Activated T-cell treated with anti-CD3 and anti-CD28 coated beads, Interleukin-2, amount 50 U/mL, for 4 hours (primary cell): ENCODE measurements at places on chromosomes 3 and 15. TPM values are rescaled to one million over a fixed set of nuclear protein-coding genes. Genes with fewer than 3 reads are reported as not detected.

DNA sequence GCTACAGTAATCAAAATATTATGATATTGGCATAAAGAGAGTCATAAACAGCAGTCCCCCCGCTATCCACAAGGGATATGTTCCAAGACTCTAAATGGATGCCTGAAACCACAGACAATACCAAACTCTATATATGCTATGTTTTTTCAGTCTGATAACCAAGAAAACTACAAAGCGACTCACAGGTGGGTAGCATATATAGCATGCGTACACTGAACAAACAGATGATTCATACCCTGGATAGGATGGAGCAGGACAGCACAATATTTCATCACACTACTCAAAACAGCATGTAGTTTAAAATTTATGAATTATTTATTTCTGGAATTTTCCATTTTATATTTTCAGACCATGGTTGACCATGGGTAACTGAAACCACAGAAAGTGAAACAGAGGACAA is 87.0 kb upstream of the PPP2R3A start:
- DNase-seq, result no peak

GRCh38 chr3:187743195-187744141 is 1.8 kb downstream of the BCL6 start:
- DNase-seq, result peak; percentile 53

DNA sequence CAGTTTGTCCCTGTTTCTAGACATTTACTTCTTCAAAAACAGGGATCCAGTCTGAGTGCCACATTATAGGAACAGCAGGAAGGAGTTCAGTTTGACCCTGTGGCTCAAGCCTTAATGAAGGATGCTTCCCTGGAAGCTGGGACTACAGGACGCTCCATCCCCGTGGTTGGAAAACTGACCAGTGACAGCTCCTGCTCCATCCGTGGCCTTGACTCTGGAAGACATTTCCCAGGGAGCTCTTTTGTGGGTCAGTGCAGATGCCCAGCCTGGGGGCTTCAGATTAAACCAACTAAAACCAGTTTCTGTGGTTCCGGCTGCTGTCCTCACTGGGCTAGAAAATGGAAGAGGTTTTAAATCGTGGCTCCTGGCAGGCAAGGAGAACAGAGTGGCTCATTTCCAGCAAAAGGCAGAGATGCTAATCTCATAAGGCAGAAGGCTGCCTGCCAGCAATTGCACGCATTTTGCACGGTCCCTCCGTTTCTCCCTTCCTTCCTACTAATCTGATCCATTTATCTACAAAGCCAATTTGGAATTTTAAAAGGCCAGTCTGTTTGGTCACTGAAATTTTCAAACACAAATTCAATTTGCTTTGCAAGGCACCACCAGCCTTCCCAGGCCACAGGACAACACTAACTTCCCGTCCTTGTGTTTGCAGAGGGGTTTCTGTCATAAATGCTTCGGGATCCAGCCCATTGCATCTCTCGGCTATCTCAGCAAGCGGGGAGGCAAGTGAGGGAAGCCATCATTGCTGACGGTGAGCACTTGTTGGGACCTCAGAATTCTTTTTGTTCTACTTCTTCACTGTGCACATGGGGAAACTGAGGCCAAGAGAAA is 6.2 kb upstream of the SSUH2 start:
- no peak for DNase-seq

- no peak for DNase-seq
Measured at GRCh38 chr3:54596087-54596486, 331.8 kb downstream of the LRTM1 start.

- DNase-seq, result no peak
Measured at GRCh38 chr15:52361975-52362494, 66.4 kb upstream of the MYO5C start.

DNA sequence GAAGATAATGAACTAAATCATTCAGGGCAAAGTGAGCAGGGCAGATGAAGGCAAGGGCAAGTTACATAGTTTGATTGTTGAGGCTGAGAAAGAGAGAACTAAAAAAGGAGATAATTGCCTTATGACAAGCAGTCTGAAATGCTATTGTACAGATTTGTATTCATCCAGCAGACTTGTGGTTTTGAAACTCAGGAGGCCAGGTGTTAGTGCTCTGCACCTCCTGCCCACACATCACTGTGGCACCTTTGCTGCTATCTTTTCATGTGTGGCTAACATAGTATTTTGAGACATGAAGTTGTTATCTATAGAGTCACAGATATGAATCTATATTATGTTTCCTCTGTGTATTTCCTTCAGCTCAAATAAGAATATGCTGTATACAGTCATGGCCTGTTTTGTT is 24.3 kb upstream of the SUCLG2 start:
- no peak for DNase-seq

DNA sequence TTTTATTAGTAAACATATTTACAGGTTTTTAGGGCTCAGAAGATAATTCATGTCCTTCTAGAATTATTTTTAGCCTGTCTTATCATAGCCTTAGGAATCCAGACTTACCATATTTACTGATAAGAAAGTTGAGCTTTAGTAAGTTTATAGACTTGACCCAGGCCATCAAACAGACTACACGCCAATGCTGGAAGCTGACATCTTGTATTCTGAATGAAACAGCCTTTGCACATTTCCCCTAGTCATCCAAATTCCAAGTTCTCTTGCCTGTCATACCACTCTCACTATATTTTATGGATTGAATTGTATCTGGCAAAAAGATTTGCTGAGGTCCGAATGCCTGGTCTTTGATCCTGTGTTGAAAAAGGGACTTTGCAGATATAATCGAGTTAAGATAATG is 58.6 kb downstream of the DRD3 start:
- DNase-seq, result no peak

- DNase-seq, result no peak
Measured at GRCh38 chr15:95857124-95857757, 473.3 kb upstream of the NR2F2 start.

DNA sequence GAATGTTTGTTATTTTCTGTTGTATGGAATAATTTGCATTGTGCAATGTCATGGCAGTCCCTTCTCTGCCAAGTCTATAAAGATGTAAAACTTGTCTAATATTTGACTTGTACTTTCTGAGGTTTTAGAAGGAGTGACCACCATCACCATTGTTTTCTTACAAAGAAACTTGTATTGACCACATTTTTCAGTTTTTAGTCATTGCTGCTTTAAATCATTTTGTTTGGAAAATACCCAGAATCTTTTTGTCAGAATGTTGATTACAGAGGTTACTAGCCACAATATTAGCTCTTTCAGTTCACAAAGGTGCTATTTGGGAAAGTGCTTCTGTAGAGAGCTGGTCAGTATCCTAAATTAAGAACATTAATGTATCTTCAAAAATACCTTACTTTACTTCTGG is 532.4 kb upstream of the GBE1 start:
- DNase-seq, result no peak

- no peak for DNase-seq
Measured at GRCh38 chr3:113194823-113195401, 16.4 kb upstream of the BOC start.

DNA sequence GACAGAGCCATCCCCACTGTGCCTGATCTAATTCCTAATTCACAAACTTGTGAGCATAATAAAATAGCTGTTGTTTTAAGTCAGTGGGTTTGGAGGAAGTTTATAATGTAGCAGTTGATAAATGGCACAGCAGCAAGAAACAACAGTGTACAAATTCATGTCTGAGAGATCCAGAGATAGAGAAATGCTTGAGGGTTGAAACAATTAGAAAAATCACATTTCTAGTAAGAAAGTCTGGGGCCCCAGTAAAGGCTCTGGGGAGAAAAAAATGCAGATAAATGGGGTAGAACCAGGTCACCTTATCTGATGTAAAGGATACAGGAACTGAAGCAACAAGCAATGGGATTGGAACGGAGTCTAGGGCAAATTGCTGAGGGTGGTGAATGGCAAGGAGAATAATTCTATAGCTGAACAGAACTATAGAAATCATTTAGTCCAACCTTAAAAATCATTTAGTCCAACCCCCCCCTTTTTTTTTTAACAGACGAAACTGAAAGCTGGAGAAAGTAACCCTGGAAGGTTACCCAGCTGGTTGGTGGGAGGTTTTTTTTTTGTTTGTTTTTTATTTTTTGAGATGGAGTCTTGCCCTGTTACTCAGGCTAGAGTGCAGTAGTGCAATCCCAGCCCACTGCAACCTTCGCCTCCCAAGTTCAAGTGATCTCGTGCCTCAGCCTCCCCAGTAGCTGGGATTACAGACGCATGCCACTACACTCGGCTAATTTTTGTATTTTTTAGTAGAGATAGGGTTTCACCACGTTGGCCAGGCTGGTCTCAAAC is 14.3 kb upstream of the SHQ1 start:
- DNase-seq, result no peak

- no peak for DNase-seq
Measured at GRCh38 chr15:99662903-99663302, 70.3 kb downstream of the LYSMD4 start.

GRCh38 chr15:66631616-66632263 is 65.9 kb upstream of the LCTL start:
- no peak for DNase-seq

GRCh38 chr15:64686130-64686735 is 89.2 kb downstream of the RBPMS2 start:
- DNase-seq, result peak; percentile 17

DNA sequence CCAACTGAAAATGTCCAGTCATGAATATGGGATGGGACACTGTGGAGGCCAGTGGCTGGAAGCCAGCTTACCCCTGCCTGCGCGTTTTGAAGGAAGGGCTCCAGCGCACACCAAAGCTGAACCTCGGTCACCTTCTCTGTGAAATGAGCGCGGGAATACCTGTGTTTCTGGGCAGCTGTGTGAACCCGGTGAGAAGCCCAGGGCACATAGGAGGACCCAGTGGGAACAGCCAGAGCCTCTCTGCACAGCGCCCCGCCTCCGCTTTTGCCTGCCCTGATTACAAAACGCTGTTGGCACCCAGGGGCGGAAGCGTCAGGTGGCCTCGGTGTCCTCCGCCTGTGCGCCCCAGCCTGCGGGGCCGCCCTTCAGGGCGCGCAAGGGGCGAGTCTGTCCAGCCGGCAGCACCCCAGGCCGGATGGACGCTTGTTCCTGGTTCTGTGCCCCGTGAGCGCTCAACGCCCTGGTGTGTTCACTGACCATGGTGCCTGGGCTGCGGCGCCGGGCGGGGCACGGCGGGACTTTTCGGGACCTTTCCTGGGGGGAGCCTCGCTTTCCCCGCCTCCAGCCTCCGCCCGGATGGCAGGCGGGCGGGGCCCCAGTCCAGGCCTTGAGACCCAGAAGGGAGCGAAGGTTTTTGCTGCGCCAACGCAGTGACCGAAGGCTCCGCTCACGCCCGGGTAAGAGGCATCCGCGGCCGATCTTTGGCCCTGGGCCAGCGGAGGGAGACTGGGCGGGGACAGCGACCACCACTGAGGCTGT is at the start of gene SQOR:
Gene SQOR, plus strand, starts transcription at position 598 of the 759 bp plus-strand sequence. CDS start 23,895 bp downstream, outside the sequence.
- DNase-seq, result peak; percentile 54

DNA sequence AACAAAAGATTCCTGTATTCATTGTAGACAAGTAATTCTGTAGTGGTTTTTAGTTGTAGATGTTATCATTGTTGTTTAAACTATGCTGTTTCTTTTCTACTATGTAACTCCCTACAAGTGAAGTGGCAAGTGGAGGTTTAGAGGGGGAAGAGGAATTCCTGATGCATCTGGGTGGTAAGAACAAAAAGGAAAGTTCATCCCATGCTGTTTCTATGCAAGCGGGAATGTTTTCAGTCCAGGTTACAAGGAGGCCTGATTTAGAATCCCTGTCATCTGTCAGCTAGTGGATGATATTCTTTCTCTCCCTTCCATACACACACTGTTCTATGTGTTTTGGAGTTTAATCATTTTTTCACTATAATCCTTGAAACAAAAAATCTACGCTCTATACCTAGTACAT is 67.4 kb downstream of the IMPG2 start:
- no peak for DNase-seq

GRCh38 chr3:142890592-142890991 is 1.7 kb upstream of the PCOLCE2 start:
- no peak for DNase-seq

- no peak for DNase-seq
Measured at GRCh38 chr15:83287541-83288027, 3.1 kb upstream of the BNC1 start.

DNA sequence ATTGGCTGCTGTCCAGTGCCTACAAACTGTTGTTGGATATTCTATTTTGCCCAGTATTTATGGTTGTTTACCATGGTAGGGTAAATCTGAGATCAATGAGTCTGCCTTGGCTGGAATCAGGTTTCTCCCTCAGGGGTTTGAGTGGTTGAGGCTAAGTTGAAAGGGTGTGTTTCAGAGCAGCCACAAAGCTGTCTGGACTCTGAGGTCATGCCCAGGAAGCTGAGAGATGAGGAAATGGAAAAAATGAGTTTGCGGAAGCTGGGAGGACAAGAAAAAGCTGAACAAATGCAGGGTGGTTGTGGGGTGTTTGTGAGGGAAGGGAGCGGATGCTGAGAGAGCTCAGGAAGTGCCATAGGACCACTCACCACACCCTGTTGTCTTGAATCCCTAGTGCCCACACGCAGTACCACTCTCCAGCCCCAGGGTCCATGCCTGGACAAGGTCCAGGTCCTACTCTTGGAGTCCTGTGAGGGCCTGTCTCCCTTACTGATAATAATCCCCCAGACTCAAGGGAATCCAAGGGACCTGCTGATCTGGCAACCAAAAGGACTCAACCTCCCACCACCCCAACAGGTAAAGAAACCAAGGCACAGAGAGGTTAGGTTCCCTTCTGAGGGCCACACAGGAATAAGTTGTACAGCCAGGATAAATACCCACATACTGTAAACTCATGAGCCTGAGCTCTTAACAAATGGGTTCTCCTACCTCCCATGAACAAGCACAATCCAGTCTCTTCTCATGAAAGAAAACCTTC is 81.6 kb downstream of the PPCDC start:
- DNase-seq, result no peak

GRCh38 chr3:141386611-141387111 is 18.4 kb downstream of the ZBTB38 start:
- DNase-seq, result no peak

GRCh38 chr3:14890476-14890875 is 56.9 kb upstream of the NR2C2 start:
- DNase-seq, result no peak

DNA sequence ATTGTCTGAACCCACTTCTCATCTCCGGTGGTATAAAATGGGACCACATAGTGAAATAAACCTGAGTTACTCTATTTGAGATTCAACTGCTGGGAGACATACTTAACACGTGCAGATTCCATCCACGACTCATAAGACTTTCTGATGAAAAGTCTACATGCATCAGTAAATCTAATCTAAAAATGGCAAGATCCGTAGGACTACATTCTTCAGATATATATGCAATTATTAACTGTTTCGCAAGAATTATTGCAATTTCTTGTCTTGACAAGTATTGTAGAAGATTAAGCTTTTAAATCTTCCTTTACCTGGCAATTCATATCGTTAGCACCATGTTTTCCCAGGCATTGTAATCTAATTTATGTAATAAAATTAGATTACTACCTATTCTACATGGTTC is 718.7 kb upstream of the CBLB start:
- no peak for DNase-seq

- no peak for DNase-seq
Measured at GRCh38 chr3:197305854-197306253, 7.4 kb upstream of the DLG1 start.

- DNase-seq, result no peak
Measured at GRCh38 chr15:92580933-92581445, 74.6 kb downstream of the FAM174B start.

GRCh38 chr3:129686941-129687340 is 80.5 kb upstream of the PLXND1 start:
- no peak for DNase-seq

The ADGRG7 gene
- total RNA-seq, result not detected

The GOLGA6A gene
- total RNA-seq, result not detected

The TRIM42 gene
- not detected for total RNA-seq

The RBPMS2 gene
- 0.22 TPM for total RNA-seq

The TMC3 gene
- total RNA-seq, result not detected
